COLO829 (cell line): ENCODE measurements at places on chromosomes 16 and 17.

DNA sequence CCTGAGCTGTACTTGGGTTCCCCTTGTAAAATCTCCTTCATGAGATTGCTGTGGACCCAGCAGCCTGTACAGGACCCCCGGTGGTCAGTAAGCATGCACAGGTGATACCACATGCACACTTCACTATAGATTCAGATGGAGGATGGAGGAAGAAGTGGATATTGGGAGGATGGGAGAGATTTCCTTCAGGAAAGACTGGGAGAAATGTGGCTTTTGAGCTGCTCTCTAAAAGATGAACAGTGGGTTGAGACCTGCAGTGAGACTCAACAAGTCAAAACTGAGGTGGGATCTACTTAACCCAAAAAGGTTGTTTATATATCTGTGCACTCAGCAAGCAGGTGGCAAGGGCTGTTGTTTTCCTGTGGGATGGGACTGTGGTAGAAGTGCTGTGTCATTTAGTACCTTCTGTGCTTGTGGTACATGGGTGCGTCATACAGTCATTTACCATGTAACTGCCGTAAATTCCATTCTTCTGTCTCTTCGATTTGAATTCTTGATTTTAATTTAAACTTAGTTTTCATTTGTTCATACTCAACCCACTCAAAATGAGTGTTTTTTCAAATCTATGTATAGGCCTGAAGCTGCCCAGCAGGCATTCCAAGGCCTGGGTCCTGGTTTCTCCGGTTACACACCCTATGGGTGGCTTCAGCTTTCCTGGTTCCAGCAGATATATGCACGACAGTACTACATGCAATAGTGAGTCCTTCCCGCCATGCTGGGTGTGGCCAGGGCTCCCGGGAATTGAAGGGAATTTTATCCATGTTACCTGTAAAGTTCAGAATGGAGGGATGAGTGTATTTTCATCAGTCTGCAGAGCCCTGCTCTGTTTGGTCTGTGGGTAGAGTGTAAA, 6.9 kb downstream of the HERPUD1 start:
- DNase-seq, result no peak

- DNase-seq, result no peak
Observed at GRCh38 chr16:4746991-4747574, 12.7 kb downstream of the DNAAF8 start.

GRCh38 chr17:70329721-70330120, 160.4 kb downstream of the KCNJ2 start:
- DNase-seq, result no peak

GRCh38 chr17:33674685-33675084, 381.6 kb upstream of the ASIC2 start:
- DNase-seq, result peak; percentile 59

DNA sequence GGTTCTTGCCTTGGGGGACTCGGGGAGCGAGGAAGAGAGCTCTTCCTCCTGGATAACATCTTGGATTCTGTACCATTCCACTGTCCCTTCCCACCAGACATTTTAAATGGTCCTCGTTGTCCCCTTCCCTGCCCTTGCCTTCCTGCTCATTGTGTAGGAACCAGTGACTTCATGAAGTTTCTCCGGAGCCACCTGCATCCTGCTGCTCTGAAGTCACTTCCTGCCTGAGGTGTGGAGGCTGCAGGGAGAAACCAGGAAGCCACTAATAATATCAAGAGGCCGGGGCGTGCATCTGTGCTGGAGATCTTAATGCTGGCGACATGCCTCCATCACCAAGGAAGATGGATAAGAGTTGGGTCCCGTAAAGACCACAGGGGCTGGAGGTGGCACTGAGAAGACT, 6.2 kb upstream of the SLC16A13 start:
- DNase-seq, result no peak

DNA sequence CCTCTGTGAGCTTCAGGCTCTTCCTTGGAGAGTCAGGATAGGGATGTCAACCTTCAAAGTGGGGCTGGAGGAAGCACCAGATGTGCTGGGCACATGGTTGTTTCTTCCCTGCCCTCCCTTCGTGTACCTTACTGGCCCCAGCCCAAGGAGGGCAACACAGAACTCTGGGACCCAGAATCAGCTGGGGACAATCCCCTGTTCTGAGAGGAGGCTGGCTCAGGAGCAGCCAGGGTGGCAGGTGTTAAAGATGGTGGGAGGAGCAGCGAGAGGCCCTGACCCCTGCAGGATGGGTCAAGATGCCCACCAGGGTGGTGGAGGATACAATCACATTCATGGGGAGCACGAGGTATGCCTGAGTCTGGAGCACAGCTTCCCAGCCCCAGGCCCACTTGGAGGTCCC, 300.4 kb downstream of the ABCC12 start:
- no peak for DNase-seq

DNA sequence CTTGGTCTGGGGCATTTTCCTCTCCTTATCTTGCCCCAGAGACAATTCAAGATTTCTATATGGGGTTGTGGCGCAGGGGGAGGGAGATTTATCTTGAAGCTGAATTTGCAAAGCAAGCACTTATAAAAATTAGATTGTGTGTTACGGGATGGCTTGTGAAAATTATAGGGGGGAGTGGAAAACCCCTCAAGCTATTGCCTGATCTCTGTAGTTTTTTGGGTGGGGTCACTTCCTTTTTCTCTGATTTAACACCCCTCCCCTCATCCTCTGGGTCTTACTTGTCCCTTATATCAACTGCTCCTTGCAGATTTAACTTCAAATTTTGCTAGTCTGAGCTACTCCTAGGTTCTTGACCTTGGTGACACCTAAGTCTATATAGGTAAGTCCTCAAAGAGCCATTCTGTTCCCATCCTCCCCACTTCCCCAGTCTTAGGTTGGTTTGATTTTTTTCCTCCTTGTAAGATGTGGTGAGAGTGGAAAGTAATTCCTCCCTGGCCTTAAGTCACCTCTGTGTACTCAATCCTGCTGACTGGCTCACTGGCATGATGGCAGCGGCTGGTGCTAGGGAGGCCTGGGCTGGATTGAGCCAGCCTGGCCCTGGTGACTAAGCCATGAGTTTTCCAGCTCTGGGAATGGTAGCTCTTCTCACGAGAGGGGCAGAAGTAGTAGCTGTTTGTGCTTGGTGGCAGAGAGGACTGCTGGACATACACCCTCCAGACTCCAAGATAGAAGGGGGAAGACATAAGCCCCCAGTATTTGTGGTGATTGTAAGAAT, 2.3 kb downstream of the ARL4D start:
- DNase-seq, result no peak

GRCh38 chr16:24520983-24521382, 18.4 kb upstream of the RBBP6 start:
- no peak for DNase-seq

GRCh38 chr17:79811011-79811867, 14.4 kb upstream of the CBX8 start:
- DNase-seq, result peak; percentile 53

GRCh38 chr16:26838931-26839330, 227.8 kb upstream of the C16orf82 start:
- DNase-seq, result no peak

DNA sequence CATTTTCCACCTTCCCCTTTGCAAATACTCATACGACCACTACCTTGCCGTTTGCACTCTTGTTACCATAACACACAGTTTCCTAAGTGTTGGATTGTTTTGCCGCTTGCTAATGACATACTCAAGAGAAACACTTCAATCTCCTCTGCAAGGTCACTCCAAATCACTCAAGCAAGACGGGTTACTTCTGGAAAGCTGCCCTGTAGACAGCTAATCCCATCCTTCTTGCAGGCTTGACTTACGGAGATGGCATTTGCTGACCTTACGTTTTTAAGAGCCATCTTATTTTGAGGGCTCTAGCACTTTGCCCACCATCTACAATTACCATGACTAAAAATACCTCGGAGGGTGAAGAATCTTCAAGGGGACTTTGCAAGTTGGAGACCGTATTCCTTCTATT, 46.2 kb downstream of the MYH3 start:
- DNase-seq, result no peak

- DNase-seq, result no peak
Observed at GRCh38 chr16:69935740-69936139, 15.4 kb upstream of the CLEC18A start.

GRCh38 chr17:74290340-74290739, 16.3 kb downstream of the DNAI2 start:
- DNase-seq, result no peak

DNA sequence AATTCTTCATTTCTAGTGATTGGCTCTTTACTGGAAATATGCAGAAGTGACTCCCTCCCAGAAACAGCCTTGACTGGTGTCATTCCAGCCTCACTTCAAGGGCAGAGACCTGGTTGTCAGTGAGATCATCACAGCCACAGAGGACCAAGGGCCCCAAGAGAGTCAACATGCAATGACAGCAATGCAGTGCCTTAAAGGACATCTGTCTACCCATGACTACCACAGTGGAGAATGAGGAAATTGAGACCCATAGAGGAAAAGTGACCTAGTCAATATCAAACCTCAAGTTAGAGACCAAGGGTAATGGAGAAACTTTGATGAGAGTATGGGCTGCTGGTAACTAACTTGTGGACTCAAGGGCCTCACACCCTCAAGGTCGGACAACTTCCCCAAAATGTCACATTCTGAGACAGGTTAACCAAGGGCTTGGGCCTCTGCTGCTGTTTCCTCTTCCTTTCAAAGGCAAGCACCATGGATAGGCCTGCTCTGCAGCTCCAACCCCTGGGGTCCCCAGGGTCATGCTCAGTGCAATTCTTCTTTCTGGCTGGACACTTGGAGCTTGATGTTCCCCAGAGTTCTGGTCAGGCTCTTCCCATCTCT, 11.3 kb downstream of the NOG start:
- DNase-seq, result no peak

- DNase-seq, result no peak
Observed at GRCh38 chr17:64497565-64498035, 746 bp upstream of the POLG2 start.

- DNase-seq, result no peak
Observed at GRCh38 chr16:46949241-46949892, 24.1 kb downstream of the DNAJA2 start.

DNA sequence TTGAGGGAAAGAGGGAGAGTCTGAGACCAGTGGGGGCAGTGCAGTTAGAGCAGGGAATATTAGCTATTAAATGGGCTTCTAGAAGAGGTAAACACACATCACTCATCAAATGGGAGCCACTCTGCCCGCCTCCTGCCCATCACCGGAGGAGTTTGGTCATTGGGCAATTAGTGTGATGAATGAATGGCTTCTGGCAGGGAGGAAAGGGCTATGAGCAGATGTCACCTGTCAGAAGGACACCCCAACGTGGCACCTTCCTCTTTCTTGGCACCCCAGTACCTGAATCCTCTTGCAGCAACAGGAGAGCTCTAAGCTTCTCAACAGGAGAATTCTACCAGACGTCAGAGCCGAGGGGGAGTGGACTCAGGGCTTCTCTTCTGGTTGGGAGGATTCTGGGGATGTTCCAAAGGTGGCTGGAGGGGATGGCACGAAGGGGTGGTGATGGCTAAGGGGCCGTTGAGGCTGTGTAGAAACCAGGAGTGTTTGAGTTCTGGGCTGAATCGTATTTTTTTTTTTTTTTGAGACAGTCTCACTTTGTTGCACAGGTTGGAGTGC, 11.0 kb downstream of the C1QTNF1 start:
- DNase-seq, result no peak

DNA sequence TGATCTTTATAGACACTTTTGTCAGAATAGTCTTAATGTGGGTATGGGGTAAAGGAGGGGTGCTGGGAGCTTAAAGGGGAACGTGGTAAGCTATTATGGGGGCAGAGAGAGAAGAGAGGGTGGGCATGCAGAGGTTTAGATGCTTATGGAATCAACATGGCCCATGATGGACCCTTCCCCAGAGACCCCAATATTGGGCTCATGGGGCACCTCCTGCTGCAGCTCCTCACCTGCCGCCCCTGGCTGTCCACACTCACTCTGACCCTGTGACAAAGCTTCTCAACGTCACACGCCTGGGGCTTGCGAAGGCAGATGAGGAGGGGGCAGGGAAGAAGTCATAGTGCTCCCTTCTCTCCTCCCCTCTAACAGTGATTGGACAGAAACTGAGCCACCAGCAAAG, 95.3 kb downstream of the SHISA6 start:
- DNase-seq, result no peak

DNA sequence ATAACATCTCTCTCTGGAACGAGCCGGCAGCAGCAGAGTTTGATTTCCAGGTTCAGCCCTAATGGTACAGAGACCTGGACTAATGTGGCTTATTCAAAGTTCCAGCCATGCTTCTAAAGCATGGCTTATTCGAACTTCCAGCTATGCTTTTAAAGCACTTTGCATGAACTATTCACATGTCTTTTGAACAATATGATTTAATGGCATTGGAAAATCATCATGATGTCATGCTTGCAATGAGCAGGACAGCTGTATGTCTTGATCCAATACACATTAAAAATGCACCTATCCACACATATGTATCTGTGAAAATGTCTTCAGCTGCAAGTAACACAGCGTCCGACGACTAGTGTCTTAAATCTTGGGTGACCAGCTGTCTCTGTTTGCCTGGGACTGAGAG, 85.7 kb downstream of the MARF1 start:
- no peak for DNase-seq

GRCh38 chr17:52106072-52106471, 52.4 kb downstream of the CA10 start:
- no peak for DNase-seq

GRCh38 chr17:66541461-66542128, 239.2 kb downstream of the PRKCA start:
- peak; percentile 67 for DNase-seq
